Activated naive CD8-positive, alpha-beta T cell treated with anti-CD3 and anti-CD28 coated beads, Interleukin-2, amount 10 ng/mL, durations not matched to agents 7 days and 5 days (primary cell): ENCODE measurements at places on chromosomes 7 and 10. TPM values are rescaled to one million over a fixed set of nuclear protein-coding genes. Genes with fewer than 3 reads are reported as not detected.

Gene ATOH7
- not detected for total RNA-seq

Gene AOAH
- 26.8 TPM for total RNA-seq

Gene LIPJ
- not detected for total RNA-seq

Gene BEND7
- not detected for total RNA-seq

Gene IDI2
- not detected for total RNA-seq

Gene CCZ1B
- total RNA-seq, result 64.0 TPM

Gene ADARB2
- 0.28 TPM for total RNA-seq

Gene CDK6
- 98.6 TPM for total RNA-seq

Gene GJD4
- total RNA-seq, result not detected

Gene PDE1C
- total RNA-seq, result not detected

- no peak for DNase-seq
These were observed 39.3 kb downstream of the CALD1 start for GRCh38 chr7:134818613-134819345.

DNA sequence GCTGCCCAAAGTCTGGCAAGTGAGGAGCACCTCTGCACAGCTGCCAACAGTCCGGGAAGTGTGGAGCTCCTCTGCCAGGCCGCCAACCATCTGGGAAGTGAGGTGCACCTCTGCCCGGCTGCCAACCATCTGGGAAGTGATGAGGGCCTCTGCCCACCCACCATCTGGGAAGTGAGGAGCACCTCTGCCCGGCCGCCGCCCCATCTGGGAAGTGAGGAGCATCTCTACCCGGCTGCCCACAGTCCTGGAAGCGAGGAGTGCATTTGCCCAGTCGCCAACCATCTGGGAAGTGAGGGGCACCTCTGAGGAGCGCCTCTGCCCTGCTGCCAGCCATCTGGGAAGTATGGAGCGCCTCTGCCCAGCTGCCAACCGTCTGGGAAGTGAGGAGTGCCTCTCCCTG, 893.7 kb downstream of the TYW1 start:
- DNase-seq, result no peak

DNA sequence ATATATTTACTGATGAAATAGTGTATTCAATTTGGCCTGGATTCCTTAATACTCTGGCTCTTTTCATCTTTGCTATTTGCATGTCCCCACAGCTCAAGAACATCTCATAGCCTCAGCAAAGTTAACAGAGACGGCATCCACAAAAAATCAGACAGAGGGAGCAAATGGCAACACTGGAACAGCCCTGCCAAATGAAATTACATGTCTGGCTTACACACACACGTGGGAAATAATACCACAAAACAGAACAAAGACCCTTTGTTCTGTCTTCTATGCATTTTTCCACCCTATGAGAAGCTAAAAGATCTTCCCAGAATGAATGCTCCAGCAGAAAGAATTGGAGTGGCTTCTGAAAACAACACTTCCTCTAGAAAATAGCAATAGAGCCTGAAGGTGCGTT, 139.5 kb downstream of the ALOX5 start:
- no peak for DNase-seq

DNA sequence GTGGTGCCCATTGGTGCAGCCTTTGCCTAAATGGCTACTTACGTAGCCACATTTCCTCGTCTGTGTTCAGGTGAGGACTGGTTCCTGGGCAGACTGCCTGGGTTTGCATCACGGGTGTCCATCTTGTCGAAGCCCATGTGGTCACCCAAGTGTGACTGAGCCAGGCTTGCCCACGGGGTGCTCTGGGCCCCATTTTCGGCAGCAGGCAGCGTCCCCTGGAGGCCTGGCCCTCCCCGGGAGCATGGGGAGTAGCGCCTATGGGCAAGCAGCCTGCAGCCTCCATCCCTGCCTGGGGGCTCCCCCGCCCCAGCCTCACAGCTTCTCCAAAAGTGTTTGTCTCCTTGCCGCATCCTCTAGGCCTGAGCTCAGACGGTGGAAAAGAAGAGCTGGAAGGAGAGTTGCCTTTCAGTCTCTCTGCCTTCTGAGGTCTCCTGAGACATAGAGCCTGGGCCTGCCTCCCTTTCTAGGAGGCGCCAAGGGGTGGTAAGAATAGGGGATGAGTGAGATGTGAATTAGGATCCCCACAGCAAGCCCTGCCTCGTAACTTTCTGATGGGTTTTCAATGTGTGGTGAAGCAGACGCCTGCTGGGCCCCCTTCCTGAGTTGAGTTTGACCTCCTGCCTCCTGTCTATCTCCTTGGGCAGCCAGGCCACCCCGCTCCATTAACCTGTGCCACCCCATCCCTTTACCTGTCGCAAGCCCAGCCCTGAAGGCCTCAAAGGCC, 42.7 kb downstream of the HTRA1 start:
- DNase-seq, result no peak

DNA sequence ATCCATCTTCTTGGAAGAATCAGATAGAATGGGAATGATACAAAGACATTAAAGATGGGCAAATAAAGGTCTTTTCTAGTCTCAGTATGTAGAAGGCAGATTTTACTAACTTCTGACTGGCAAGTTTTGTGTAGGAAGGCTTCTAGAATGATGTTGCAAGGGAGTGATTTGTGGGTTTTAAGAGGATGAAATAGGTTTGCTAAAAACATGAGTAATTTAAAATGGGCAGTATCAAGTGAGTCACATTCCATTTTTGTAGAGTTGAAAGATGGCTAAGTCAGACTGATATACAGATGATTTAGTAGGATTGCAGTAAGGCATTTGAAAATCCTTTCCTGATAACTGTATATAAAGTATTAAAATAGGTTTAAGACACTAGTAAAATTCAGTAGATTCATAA, 777.4 kb downstream of the SORCS1 start:
- DNase-seq, result no peak

GRCh38 chr7:66099232-66099550, 15.5 kb upstream of the CRCP start:
- DNase-seq, result no peak

GRCh38 chr7:19262826-19263225, 117.6 kb upstream of the FERD3L start:
- DNase-seq, result no peak

- no peak for DNase-seq
These were observed 35.4 kb upstream of the CDK14 start for GRCh38 chr7:90560730-90561129.

DNA sequence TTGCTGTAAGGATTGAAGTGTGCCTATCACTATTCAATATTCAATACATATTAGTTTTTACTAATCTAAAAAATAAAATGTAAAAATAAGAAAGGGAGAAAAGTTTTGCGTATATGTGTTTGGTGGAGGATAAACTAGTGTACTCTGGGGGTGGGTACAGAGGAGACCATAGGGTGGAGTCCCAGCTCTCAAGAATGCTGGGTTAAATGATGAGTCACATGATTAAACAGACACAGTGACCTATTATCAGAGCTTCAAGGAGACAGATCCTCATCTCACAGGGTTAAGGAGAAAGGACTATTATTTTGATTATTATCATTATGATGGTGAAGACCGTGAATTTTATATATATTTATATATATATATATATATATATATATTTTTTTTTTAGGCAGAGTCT, 77.5 kb downstream of the AFAP1L2 start:
- DNase-seq, result no peak

DNA sequence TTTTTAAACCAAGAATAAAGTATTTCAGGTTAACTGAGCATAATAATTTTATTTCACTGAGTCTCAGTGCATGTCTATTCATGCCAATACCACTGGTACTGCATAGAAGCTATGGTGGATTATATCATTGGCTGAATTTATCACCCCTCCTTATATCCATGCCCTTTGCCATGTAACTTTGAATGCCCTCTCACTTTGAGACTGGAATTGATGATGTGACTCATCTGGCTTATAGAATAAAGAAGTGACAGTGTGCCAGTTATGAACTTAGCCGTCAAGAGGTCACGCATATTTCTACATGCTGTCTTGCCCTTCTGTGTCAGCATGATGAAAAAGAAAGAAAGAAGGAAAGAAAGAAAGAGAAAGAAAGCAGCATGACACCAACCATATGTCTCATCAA, 20.7 kb upstream of the ABLIM1 start:
- no peak for DNase-seq

- DNase-seq, result no peak
These were observed 226.0 kb downstream of the SORCS1 start for GRCh38 chr10:106938513-106938912.

DNA sequence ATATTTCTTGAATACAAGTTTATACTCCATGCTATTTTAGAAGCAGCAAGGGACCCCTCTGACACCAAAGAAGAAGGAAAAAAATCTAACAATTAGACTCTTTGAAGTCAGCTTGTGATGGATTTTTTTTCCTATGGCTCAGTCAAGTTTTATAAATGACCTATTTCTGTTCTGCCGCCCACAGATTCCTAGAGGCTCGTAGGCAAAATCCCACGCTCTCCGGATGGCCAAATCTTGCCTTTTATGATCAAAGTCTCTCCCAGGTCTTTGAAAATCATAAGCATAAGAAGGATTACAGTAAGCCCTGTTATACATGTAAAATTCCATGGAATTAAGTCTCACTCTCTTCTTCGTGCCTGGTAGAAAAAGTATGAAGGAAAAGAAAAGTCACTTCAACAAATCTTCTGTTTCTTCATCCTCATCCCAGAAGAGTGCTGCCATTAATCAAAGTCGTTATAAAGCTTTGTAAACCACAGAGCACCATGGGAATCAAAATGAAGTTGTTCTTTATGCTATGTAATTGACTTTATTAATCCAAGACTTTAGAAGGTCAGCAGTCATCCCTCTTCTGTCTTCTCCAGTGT, 33.1 kb downstream of the ASB13 start:
- DNase-seq, result no peak

GRCh38 chr10:78804411-78805032, 264.2 kb upstream of the ZMIZ1 start:
- DNase-seq, result no peak

GRCh38 chr10:46538717-46539426, 17.6 kb downstream of the GPRIN2 start:
- no peak for DNase-seq

DNA sequence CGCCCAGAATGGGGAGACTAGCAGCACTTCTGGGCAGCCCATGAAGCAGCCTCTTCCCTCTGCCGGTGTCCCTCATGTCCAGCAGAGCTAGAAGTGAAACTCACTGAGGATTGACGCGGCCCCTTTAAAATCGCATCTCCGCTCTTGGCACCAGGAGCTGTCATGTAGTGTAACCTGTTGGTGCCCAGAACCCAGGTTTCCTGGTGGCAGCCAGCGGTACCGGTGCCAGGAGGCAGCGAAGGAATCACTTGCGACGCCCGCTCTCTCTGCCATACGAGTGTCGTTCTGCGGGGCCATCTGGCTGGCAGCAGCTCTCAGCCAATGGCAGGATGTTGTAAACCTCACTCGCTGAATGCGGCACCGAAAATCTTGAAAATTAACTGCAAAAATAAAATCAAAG, 82.7 kb downstream of the CUX1 start:
- DNase-seq, result no peak

- peak; percentile 42 for DNase-seq
These were observed at the start of gene BICC1 for GRCh38 chr10:58512491-58513187. Gene BICC1 (plus strand): TSS chr10:58512872. CDS start chr10:58513144, 272 bp downstream.

DNA sequence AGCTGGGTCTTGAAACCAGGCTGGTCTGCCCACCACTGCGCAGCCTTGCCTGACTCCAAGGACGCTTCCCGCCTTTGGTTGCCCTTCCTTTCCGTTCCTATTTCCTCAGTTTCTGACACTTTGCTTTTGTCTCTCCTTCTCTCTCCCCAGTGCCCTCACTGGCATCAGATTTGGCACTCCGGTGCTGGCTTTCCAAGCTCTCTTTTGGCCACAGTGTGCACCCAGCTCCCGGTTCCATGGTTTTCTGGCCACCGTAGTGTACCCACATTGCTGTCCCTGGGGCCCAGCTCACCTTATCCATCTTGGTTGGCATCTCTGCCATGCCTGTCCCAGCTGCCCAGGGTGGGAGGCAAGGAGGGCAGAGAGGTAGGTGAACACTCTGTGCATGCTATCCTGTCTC, 142.2 kb downstream of the PLXNA4 start:
- no peak for DNase-seq

DNA sequence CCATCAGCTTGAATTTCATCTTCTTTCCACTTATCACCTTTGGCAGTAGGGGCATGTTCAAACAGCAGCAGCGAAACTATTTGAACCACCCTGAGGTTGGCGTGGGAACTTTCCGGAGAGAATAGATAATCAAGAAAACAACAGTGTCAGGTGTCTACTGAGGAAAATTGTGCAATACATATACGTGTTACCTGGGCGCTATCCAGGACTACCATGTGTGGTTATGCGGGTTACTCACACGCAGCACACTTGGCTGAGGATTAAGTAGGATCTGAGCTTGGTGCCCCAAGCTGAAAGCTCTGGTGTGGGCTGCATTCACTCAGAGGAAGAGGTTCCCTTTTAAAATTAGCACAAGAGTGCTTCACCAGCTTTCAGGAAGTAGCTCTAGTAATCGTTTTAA, 8.8 kb upstream of the ABI1 start:
- no peak for DNase-seq

DNA sequence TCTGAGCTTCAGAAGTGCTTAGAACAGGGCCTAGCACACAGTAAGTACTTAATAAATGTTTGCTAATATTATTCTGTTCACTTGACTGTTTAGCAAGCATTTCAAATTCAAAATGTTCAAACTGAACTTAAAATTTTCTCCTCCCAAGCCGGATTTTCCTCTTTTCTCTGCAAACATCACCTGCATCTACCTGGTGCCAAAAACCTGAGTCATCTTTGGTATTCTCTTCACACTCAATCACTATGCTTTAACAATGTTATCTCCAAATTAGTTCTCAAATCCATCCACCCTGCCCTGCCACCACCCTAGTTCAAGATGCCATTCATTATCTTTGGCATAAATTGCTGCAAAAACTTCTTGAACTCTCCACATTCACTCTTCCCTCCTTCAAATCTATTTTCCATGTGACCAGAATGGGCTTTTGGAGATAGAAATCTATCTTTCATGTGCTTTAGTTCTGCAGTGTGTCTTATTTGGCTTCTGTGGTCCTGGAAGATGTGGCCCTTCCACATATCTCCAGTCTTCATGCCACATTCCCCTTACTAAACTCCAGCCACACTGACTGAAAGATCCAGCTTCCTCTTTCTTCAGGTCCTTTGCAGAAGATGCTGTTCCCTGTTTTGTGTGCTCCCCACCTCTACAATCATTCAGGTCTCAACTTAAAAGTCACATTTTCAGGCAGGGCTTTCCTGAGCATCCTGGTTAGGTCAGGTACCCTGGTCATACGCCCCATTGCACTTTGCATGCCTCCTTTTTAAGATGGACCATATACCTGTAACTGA, 2.0 kb downstream of the GGCT start:
- DNase-seq, result no peak

GRCh38 chr10:118792526-118792925, 37.8 kb upstream of the CACUL1 start:
- DNase-seq, result no peak

DNA sequence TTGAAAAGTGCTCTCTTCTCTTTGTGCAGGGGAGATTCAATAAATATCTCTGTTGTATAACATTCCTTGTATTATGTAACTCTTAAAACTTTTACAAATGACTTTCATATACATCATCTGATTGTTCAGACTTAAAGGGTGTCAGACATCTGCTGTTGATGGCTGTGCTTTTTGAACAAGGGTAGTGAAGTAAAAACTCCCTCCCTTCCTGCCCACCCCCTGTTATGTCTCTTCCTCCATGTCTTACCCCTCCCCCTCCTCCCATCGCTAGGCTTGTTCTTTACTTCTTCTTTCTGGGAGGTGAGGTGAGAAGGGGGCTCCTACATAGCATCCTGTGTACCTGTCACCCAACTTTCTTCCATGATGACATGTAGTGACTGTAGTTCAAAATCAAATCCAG, 23.4 kb upstream of the ABCB4 start:
- no peak for DNase-seq
